Right renal pelvis (tissue), 4 donors: ENCODE measurements at places on chromosomes 11 and 22. TPM values are rescaled to one million over a fixed set of nuclear protein-coding genes. Genes with fewer than 3 reads are reported as not detected.

The CHRNA10 gene
- polyA plus RNA-seq: 1.4 TPM

The SYT7 gene
- 4.8 TPM for polyA plus RNA-seq

The F2 gene
- polyA plus RNA-seq: 0.41 TPM

The CRYAB gene
- 65.3 TPM for polyA plus RNA-seq

The PRDM11 gene
- 21.2 TPM for polyA plus RNA-seq

The CAT gene
- polyA plus RNA-seq: 174 TPM

GRCh38 chr22:44658311-44658953 is 43.6 kb upstream of the PRR5 start:
- no peak for DNase-seq

DNA sequence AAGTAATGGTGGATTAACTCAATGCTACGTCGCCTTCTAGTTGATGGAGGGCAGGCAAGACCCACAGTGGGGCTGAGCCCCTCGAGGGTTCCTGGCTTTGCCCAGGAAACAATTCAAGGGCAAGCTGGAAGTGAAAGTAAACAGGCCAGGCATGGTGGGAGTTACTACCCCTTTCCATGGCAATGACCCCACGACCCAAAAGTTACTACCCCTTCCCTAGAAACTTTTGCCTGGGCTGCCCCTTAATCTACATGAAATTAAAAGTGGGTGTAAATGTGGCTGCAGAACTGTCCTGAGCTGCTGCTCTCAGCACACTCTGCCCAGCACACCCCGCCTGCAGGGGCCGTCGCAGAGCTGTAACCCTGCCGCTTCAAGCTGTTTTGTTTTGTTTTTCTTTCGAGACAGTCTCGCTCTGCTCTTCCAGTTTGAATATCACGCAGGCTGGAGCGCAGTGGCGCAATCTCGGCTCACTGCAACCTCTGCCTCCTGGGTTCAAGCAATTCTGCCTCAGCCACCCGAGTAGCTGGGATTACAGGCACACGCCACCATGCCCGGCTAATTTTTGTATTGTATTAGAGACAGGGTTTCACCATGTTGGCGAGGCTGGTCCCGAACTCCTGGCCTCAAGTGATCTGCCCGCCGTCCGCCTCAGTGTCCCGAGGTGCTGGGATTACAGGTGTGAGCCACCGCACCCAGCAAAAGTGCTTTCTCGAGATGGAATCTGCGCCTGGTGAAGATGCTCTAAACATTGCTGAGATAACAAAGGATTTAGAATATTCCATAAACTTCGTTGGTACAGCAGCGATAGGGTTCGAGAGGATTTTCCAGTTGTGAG is 5.9 kb upstream of the RNH1 start:
- DNase-seq: no peak
